CD4-positive, CD25-positive, alpha-beta regulatory T cell (primary cell): ENCODE measurements at places on chromosomes 11 and 22. TPM values are rescaled to one million over a fixed set of nuclear protein-coding genes. Genes with fewer than 3 reads are reported as not detected.

PRR14L gene
- 48.1 TPM for total RNA-seq

KCNE3 gene
- not detected for total RNA-seq

CCDC179 gene
- not detected for total RNA-seq

IFITM1 gene
- 320 TPM for total RNA-seq

APOL5 gene
- total RNA-seq, result not detected

MS4A6A gene
- 1.3 TPM for total RNA-seq

ST14 gene
- total RNA-seq, result not detected

ZP1 gene
- total RNA-seq, result not detected

- peaks cover 61% of the 10 kb centered on the region for H3K36me3 ChIP-seq
- H3K27ac ChIP-seq, result no peak overlapping the region
- H3K4me1 ChIP-seq, result peaks cover 44% of the 10 kb centered on the region
- DNase-seq, result no peak
Measured at GRCh38 chr22:24161909-24162308, 19.4 kb upstream of the SUSD2 start.

DNA sequence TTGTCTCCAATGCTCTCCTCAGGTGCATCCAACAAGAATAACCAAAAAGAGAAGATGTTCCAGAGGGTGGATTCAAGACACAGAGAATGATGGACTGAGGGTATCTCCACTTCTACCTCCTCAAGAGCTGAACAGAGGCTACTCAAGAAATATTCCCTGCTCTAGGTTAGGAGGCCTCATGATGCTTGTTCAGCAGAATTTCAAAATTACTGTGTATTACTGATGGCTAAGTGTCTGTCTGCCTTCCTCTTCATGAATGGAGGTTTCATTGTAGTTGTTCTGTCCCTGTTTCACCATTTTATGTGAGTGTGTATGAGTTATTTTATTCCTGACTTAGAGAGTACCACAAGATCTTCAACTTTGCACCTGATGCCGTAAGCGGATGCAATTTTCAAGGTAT, 76.8 kb downstream of the JRKL start:
- no peak overlapping the region for H3K27ac ChIP-seq
- DNase-seq, result no peak
- peaks cover 3% of the 10 kb centered on the region for H3K4me1 ChIP-seq
- no peak overlapping the region for H3K4me3 ChIP-seq

- H3K4me1 ChIP-seq, result no peaks in the 10 kb centered on the region
- no peak overlapping the region for H3K4me3 ChIP-seq
- DNase-seq, result no peak
- no peaks in the 10 kb centered on the region for H3K27me3 ChIP-seq
- no peaks in the 10 kb centered on the region for H3K36me3 ChIP-seq
Measured at GRCh38 chr11:125082611-125083311, 19.7 kb downstream of the SLC37A2 start.

- no peak for DNase-seq
- peaks cover 2% of the 10 kb centered on the region for H3K27me3 ChIP-seq
- H3K27ac ChIP-seq, result no peak overlapping the region
Measured at GRCh38 chr11:104073950-104074705, 37.7 kb downstream of the DDI1 start.

DNA sequence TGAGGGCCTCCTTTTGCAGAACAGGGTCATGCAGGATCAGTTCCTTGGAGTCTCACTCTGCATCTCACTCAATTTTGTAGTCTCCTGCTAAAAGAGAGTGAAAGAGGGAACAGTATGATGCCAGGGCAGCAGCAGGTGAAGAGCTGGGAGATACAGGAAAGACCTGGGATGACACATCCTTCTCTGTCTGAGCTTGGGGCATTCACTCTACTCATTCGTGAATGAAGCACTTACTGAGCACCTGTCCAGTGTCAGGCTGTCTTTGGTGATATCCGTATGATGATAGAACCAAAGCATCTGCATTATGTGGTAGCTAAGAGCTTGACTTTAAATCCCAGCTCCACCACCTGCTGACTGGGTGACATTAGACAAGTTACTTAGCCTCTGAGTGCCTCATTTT, 14.4 kb downstream of the SREBF2 start:
- H3K36me3 ChIP-seq, result no peaks in the 10 kb centered on the region
- H3K4me1 ChIP-seq, result peaks cover 18% of the 10 kb centered on the region
- no peak overlapping the region for H3K4me3 ChIP-seq

DNA sequence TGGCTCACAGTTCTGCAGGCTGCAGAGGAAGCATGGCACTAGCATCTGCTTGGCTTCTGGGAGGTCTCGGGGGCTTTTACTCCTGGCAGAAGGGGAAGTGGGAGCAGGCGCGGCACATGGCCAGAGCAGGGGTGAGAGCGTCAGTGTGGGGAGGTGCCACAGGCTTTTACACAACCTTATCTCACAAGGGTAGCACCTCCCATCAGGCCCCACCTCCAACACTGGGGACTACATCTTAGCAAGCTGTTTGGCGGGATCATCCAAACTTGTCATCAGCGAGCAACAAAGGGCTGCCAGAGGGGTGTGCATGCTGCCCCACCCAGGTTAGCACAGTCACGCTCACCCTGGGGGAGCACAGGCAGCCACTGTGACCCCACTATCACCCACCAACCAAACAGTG, 18.9 kb upstream of the YPEL1 start:
- H3K27ac ChIP-seq, result no peak overlapping the region
- no peaks in the 10 kb centered on the region for H3K27me3 ChIP-seq
- peaks cover 8% of the 10 kb centered on the region for H3K36me3 ChIP-seq
- DNase-seq, result no peak
- no peak overlapping the region for H3K4me3 ChIP-seq

- no peak overlapping the region for H3K4me3 ChIP-seq
- no peak overlapping the region for H3K27ac ChIP-seq
- H3K36me3 ChIP-seq, result peaks cover 3% of the 10 kb centered on the region
- no peak for DNase-seq
- H3K4me1 ChIP-seq, result peaks cover 1% of the 10 kb centered on the region
- no peaks in the 10 kb centered on the region for H3K27me3 ChIP-seq
Measured at GRCh38 chr11:73652856-73653559, 6.6 kb downstream of the PLEKHB1 start.

DNA sequence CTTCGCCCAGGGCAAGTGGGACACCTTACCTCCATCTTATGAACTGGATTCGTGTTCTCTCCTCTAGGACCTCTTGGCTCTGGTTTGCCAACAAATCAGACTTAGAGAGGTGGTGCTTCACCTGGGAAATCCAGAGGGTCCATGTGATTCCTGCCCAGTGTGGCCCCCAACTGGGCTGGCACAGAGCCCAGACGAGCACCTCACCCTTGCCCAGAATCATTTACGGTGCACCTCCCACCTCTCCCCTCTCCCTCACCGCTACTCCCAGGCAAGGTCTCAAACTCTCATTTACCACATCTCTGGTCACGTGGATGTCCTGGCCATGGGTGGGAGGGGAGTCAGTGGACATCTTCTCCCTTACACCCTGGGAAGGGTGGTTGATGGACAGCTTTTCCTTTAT, 1.1 kb downstream of the SPATA19 start:
- no peak for DNase-seq
- H3K27ac ChIP-seq, result no peak overlapping the region
- no peak overlapping the region for H3K4me3 ChIP-seq
- H3K36me3 ChIP-seq, result no peaks in the 10 kb centered on the region
- H3K27me3 ChIP-seq, result no peaks in the 10 kb centered on the region

DNA sequence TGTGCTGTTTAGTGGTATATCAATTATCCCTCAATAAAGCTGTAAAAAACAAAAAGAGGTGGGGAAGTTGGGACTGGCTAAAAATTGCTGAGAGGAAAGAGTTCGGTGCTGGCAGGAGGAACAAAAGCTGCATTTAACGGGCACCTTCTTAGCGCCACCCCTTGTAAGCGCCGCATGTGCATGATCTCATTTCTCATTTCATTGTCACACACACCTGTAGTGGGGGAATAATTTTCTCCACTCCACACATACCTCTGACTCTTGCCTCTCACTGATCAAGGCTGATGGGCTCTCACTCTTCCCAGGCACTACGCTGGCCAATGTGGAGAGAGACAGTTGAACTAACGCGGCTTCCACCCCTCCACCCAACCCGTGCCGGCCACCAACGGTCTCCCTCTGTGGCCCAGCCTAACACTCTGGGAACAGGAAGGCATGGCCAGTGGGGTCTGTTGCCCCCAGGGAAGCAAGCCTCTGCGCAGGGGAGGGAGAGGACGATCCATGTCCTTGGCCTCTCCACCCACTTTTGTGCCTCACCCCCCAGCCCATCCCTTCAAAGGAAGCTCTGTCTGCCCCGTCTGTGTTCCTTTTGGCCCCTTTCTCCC, 186.7 kb upstream of the SYT13 start:
- no peak overlapping the region for H3K4me3 ChIP-seq
- no peaks in the 10 kb centered on the region for H3K4me1 ChIP-seq
- no peaks in the 10 kb centered on the region for H3K36me3 ChIP-seq
- H3K27ac ChIP-seq, result no peak overlapping the region
- peaks cover 3% of the 10 kb centered on the region for H3K27me3 ChIP-seq
- DNase-seq, result no peak

DNA sequence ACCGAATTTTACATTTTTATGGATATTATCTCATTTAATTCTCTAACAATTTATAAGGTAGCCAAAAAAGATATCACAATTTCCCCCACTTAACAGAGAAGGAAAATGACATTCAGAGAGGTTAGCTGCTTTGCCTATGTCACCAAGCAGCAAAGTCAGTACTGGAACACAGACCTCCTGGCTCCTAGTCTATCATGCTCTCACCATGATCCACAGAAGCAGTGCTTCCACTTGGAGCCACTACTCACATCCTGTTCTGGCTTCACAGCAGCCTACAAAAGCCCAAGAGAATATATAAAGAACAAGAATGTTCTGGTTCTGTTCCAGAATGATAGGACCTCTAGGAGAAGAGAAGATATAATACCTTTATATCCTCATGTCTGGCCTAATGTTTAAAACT, 59.5 kb upstream of the SCUBE2 start:
- no peak for DNase-seq
- H3K27ac ChIP-seq, result no peak overlapping the region

DNA sequence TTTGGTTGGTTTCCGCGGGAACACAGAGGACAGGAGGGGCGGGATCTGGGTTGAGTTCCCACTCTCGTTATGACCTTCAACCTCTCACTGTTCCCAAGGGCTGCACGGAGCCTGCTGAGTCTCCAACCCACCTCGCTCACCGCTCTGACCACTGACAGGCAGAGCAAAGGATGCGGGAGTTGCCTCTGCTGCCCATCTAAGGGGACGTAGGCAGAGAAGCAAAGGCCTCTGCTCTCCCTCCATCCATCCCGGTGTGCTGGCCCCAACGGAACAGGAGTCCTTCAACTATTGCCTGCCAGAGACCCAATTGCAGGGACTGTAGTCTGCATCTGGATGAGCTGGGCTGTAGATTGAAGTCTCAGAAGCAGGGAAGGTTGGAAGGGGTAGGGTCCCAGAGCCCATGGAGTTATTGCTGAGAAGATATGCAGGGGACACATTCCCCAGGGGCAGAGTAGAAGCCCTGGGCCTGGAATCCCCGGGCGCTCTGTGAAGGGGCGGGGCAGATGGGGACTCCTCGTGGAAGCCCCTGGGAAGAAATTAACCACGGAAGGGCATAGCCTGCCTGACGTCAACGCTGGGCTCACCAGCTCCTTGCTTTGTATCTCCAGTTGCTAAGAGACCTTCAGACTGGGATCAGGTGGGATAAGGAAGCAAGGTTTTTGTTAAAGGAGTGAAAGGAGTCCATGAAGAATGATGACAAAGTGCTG, 12.7 kb upstream of the FXYD2 start:
- no peaks in the 10 kb centered on the region for H3K36me3 ChIP-seq
- no peaks in the 10 kb centered on the region for H3K27me3 ChIP-seq
- no peak overlapping the region for H3K4me3 ChIP-seq
- no peaks in the 10 kb centered on the region for H3K4me1 ChIP-seq
- no peak overlapping the region for H3K27ac ChIP-seq

DNA sequence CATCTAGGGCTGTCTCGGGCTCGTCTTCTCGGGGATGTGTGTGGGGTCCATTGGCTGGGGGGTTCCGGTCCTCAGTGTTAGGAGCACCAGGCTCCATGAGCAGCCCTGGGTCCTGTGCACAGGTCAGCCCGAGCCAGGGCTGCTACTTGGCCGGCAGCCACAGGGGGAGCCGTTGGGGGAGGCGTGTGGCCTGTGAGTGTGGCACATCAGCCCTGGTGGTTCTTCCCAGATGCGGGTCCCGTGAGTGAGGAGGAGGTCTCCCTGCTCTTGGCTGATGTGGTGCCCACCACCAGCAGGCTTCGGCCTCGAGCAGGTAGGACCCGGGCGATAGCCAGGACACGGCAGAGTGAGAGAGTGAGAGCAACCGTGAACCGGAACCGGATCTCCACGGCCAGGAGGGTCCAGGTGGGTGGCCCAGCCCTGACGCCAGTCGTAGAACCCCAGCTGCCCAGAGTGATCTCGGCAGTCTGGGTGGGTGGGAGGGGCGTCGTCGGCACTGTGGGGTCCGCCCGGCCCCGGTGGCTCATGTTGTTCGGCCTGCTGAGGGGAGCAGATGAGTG, 18.5 kb downstream of the IRF7 start:
- H3K4me3 ChIP-seq, result no peak overlapping the region
- H3K4me1 ChIP-seq, result no peaks in the 10 kb centered on the region
- no peak overlapping the region for H3K27ac ChIP-seq
- H3K36me3 ChIP-seq, result peaks cover 83% of the 10 kb centered on the region
- no peaks in the 10 kb centered on the region for H3K27me3 ChIP-seq
- DNase-seq, result no peak

DNA sequence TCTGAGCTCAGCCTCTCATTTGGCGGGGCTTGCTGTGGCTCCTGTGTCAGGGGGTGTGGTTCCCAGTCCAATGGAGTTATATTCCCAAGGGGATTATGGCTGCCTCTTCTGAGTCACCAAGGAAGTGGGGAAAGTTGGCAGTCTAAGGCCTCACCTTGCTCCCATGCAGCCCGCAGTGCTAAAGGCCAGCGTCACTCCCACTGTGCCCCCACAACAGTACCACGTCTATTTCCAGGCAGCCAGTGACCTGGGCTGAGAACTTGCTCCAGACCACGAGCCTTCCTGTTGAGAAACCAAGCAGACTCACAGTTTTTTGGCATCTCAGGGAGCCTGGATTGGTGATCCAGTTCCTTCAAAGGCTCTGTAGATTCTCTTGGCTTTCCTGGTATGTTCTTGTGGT, 45.6 kb downstream of the OR2AT4 start:
- H3K27me3 ChIP-seq, result peaks cover 13% of the 10 kb centered on the region
- no peaks in the 10 kb centered on the region for H3K4me1 ChIP-seq
- H3K4me3 ChIP-seq, result no peak overlapping the region

- H3K27ac ChIP-seq, result no peak overlapping the region
- DNase-seq, result no peak
- H3K4me1 ChIP-seq, result no peaks in the 10 kb centered on the region
- H3K27me3 ChIP-seq, result no peaks in the 10 kb centered on the region
Measured at GRCh38 chr11:80595011-80595410, 1154.2 kb upstream of the TENM4 start.

GRCh38 chr11:103272876-103273275, 163.7 kb downstream of the DYNC2H1 start:
- no peak for DNase-seq
- H3K4me3 ChIP-seq, result no peak overlapping the region
- H3K27ac ChIP-seq, result no peak overlapping the region
